ENCODE measurements at places on chromosomes 4 and X.

DNA sequence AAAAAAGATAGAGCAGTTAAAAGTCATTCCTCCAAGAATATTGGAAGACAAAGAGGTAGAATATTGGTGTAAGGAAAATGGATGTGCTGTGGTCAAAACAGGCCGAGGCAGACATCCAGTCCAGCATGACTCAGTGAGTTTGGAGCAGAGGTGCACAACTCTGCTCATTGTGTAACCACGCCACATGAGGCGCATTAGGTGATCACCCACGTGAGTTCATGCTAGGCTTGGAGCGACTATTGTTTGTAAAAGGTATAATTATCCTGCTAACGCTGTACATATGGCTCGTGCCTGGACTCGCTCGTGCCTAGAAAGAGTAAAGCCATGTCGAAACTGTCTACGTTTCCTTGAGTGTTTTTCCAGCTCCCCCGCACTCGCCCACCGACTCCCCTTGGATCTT lies 23.9 kb downstream of the C4orf54 start:
- no peak for DNase-seq

GRCh38 chr4:336099-336892 lies 1.3 kb upstream of the ZNF141 start:
- no peak for DNase-seq

DNA sequence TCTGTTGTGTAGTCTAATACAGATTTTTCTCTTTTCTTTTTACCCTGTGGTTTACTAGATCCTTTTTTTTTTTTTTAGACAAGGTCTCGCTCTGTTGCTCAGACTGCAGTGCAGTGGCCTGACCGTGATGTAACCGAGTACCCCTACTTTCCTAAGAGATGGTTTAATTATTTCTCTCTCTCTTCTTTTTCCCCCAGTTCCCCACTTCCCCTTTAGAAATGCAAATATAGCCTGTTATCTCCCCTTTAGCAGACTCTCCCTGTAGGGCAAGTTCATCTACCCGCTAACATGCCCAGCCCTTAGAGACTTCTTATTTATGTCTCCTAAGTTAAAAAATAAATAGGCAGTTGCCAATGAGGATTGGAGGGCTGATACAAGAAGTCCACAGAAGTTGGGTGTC lies 4.5 kb downstream of the SNX25 start:
- no peak for DNase-seq

- no peak for DNase-seq
Measured at GRCh38 chr4:124974152-124974551, 261.6 kb upstream of the ANKRD50 start.

DNA sequence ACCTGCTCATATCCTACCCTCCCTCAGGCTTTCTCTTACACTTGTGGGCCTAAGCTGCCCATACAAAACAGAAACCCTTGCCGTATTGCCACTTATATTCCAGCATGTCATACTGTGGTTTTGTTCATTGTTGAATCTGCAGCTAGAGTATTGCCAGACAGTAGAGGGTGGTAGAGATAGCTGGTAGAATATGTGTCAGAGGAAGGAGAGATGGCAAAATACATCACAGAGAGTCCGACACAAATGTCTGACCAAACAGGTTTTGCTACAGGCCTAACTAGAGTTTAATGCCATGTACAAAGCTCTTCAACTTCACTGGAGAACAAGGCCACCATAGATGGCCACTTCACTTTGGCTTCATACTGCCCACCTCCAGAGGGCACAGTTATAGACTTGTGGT lies 160.1 kb downstream of the EFHC2 start:
- DNase-seq: no peak

GRCh38 chrX:49067285-49068120 lies 6.3 kb downstream of the PRAF2 start:
- no peak for DNase-seq

DNA sequence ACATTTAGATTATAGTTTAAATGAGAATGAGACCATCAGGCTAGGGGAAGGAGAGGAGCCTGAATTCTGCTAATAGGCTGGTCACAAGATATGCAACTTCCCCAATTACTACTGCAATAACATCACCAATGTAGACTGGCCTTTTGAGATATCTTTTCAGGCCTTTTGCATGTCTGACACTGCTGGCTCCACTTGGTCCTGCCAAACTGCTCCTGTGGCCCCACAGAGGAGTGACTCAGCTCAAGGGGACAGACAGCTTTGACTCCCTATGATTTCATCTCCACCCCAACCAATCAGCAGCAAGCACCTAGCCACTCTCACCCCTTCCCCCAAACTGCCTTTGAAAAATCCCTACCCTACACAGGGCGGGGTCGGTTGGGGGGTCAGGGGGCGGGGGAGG lies 22.8 kb downstream of the GPRIN3 start:
- no peak for DNase-seq

- peak; percentile 44 for DNase-seq
Measured at GRCh38 chr4:130563185-130563888, 1467.4 kb downstream of the C4orf33 start.

GRCh38 chrX:51737091-51737490 lies 6.2 kb upstream of the GSPT2 start:
- no peak for DNase-seq

DNA sequence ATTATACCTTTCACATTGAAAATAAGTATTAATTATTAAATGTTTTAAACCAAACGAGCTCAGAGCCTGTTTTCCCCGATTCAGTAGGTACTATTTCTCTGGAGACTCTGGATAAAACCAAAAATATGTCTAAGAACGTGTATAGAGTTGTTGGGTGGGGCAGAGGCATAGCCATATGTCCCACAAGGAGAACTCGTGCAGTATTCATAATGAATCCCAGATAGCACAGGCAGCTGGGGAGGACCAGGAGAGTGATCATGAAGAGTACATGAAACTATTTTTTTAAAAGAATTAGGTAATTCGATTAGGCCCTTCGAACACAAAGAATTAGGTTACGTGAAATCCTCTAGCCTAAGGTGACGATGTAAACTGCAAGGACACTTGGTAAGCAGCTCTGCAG lies 76.1 kb downstream of the CLDN22 start:
- DNase-seq: no peak

GRCh38 chr4:142124874-142125273 lies 488.5 kb downstream of the IL15 start:
- no peak for DNase-seq

DNA sequence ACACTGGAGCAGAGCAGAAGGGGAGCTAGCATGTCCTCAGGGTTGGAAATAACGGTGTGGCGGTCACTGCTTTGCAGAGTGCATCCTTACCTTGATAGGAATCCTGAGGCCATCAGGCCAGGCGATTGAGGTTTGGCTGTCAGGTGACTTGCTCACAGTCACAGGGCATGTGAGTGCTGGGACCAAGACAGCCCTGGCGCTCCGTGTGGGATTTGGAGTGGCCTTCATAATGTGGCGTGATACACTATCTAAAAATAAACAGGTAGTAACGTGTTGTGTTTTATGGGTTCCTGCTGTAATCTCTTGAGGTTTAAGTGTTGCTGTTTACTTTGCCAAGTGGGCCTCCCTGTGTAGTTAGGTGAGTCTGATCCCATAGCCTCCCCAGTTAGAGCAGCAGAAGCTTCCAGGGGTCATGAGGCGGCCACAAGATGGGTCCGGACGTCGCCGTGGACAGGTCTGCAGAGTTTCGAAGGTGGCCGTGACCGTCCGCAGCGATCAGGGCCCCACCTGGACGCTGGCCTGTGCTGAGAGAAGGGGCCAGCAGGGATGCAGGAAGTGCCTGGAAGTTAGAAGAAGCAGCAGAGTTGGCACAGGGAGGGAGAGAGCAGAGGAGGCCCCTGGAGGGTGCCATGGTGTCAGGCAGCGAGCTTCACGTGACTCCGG lies 27.7 kb downstream of the RGS12 start:
- no peak for DNase-seq

DNA sequence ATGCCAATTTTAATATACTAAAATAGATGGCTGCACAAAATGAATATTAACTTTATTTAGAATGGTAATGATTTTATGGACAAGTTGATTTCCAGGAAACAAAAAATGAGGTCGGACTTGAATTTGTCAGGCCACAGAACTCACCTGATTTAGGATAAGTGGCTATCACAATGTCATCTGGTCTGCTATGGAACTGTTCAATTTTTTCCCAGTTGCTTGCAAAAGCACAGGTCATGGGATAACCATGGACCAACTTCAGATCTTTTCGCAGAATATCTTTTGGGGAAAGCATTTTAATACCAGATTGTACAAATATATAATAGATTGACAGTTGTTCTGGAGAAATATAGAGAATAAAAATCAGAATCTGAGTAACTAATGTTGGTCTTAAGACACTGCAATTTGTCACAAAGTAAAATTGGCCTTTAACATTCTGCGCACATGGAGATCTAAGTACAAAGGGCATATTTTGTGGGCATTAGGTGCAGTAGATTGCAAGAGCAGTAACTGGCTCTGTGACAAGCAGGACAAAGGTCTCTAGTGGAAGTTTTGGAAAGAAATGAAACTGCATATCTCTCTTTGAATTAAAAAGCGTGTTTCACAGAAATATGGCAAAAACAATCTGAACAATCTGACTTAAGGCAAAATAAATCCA lies 5.4 kb downstream of the SULT1B1 start:
- DNase-seq: no peak

- no peak for DNase-seq
Measured at GRCh38 chr4:42152507-42153504, at the start of gene BEND4. BEND4 (minus strand) TSS chr4:42152655; CDS start chr4:42152143, 512 bp downstream.

- no peak for DNase-seq
Measured at GRCh38 chr4:147610686-147611085, 6.5 kb upstream of the TMEM184C start.

DNA sequence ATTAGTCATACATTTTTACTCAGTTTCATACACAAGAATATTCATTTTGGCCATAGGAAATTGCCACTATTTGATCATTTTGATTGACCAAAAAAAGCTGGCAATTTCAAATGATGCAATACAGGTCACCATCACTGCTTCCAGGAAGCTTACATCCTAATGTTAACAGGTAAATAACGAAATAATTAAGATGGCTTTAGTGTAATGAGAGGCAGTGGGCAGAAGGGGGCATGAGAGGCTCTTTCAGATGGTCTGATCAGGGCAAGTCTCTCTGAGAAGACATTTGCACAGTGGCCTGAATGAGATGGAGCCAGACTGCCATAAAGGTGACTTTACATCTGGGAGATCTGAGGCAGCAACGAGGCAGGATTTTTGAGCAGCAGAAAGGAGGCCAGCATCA lies 170.7 kb downstream of the SLIT2 start:
- DNase-seq: peak; percentile 38

- no peak for DNase-seq
Measured at GRCh38 chrX:134909261-134909660, 81.5 kb upstream of the SMIM10 start.
